Left lung (tissue), 14 donors: ENCODE measurements at places on chromosomes 6 and 20.

DNA sequence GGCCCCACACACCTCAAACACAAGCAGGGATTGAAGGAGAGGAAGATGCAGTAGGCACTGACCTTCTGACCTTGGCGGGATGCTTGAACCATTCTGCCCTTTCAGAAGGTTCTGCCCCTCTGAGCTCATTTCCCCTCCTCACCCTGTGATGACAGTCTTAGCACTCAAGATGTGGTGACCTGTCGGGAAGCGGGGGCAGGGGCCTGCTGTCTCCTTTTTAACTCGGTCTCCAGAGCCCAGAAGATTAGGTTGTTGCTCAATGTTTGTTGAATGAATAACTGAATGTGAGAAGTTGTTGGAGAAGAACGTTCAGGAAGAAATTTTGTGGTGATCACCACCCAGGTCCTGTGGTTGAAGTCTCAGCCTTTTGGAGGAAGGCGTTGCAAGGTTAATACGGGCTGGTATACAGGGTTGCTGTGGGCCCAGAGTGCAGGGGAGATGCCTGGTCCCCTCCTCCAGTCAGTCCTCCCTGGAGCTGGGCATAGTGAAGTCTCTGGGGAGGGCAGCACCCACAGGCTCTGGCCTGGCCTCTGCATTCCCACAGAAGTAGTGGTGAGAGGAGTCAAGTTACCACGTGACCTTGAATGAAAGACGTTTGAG lies 49.7 kb upstream of the FUCA2 start:
- no peak for DNase-seq

GRCh38 chr6:105401247-105402089 lies 1.4 kb downstream of the PREP start:
- no peak for DNase-seq

DNA sequence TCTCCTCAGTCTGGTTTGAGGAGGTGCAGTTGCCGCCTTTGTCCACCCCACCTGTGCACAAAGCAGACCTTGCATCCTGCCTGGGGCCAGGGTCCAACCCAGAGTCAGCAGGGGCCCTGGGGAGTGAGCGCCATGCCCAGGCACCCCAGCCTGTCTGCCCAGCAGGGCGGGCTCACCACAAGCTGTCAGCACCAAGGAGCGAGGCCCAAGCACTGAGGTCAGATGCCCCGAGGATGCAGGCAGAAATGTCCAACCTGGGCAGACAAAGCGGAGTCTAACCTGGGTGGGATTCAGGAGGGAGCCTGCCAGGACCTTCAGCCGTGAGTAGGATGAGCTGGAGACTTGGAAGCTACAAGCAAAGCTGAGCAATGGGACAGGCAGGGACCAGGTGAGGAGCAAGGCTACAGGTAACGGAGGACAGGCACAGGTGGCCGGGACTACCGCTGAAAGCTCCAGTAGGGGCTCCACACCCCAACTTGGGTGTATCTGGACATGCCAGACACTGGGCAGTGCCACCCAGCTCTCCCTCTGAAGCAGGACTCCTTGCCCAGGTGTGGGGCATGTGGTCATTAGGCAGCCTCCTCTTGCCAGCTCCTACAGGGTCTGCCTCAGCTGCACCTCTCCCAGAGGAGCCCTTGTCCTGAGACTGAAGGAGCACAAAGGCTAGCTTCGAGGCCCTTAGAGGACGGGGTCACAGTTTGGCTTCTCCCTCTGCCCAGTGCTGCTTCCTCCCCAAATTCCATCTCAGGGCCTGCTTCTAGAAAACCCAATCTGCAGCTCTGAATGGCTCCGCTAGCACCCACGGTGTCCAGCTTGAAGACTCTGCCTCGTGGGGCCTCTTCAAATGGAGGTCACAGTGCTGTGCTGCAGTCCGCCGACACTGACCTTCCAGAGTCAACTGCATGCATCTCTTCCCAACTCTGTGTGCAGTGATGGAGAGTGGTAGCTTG lies 210.6 kb upstream of the CDYL start:
- DNase-seq: no peak

- DNase-seq: no peak
Observed at GRCh38 chr6:7164536-7165001, 56.8 kb downstream of the RREB1 start.

DNA sequence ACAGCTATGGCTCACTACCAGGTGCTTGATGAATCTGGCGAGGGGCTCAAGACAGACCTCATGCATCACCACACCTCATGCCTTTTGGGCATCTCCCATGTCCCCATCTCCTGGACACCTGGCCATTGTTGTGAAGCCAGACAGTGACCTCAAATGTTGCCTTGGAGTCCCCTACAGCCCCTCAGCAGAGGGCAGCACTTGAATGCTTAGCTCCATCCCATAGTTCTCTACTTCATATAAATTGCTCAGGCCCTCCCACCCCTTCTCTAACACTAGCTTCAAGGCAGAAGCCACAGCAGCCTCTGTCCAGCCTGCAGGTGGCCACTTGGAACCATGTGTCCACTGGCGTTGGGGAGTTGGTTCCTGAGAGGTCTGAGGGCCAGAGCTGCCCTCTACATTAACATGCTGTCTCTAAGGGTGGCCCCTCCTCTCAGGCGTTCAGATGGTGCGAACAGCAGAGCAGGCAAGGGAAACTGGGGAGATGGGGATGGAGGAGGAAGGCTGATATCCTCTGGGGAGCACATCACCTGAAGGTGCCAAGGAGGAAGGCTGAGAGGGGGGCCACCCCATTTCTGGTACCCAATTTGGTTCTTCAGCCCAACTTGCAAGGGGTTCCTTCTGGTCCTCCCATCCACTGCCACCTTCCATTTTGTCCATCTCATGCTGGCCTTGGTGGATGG lies 31.3 kb downstream of the MOCS1 start:
- no peak for DNase-seq

GRCh38 chr20:20051767-20052073 lies 546 bp downstream of the CRNKL1 start:
- DNase-seq: no peak

DNA sequence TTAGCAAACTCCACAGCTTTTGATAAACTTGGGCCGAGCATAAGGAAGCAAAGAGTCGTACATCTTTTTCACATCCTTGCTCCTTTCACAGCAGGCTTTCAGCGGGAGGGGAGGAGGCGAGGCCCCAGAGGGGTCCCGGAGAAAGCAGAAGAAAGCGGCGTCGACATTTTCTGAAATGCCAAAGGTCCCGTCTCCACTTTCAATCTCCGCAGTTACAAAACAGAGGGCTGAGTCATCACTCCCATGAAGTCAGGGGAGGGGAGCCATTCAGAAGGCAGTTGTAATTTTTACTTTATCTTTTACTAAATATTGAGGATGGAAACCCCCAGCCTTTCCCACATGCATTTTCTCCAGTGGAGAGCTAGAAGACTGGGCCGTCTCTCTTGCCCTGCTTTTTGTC lies 174.2 kb upstream of the THBS2 start:
- peak; percentile 63 for DNase-seq

GRCh38 chr6:142906945-142907470 lies 38.0 kb downstream of the HIVEP2 start:
- no peak for DNase-seq

DNA sequence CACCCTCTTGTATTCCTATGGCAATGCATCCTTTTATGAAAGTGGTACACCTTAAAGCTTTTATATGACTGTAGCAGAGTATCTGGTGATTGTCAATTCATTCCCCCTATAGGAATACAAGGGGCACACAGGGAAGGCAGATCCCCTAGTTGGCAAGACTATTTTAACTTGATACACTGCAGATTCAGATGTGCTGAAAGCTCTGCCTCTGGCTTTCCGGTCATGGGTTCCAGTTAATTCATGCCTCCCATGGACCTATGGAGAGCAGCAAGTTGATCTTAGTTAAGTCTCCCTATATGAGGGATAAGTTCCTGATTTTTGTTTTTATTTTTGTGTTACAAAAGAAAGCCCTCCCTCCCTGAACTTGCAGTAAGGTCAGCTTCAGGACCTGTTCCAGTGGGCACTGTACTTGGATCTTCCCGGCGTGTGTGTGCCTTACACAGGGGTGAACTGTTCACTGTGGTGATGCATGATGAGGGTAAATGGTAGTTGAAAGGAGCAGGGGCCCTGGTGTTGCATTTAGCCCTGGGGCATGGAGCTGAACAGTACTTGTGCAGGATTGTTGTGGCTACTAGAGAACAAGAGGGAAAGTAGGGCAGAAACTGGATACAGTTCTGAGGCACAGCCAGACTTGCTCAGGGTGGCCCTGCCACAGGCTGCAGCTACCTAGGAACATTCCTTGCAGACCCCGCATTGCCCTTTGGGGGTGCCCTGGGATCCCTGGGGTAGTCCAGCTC lies 292.1 kb downstream of the ESR1 start:
- DNase-seq: no peak

DNA sequence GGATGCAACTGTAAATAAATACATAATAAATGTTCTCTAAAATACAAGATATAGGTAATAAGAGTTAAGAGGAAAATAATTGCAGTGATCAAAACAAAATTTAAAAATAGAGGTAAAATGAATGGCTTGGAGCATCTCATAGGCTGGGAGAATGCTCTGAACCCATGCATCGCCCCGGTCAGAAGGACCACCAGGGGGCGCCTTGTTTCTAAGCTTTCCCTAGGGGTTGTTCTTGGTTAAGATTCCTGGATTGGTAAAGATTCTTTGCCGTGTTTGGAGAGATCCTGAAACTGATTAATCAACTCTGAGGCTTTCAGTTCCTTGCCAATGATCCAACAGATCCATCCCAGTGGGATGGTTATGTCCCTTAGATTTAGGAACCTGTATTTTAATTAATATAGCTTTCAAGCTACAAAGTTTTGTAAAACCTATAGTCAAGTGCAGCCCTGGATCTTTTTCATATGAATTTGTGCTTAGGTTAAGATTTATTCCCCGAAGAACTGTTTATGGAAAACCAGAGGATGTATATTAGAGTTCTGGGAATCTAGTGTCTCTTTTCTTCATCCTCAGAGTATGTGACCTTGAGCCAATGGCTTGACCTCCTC lies 45.3 kb upstream of the PRELID3B start:
- DNase-seq: peak; percentile 56

DNA sequence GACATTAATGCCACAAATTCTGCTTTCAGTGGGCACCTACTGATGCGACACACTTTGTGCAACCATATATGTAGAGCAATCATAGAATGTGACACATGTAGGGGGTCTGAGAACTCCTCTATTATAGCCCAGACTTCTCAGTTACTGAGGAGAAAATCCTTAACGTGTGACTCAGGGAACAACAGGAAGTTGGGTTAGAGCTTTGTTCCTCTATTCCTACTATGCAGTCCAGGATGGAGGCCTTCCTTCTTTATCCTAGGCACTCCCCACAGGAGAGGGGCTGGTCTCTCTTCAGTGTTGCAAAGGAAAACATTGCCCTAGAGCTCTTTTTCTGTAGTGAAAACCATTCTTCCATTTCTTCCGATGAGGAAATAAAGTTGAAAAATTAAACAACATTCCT lies 39.6 kb upstream of the RCAN2 start:
- no peak for DNase-seq

GRCh38 chr6:143052282-143052681 lies 8.4 kb upstream of the AIG1 start:
- DNase-seq: no peak

GRCh38 chr20:62224113-62224855 lies 4.2 kb upstream of the HRH3 start:
- DNase-seq: peak; percentile 62

GRCh38 chr20:31515775-31516107 lies 1.5 kb downstream of the HM13 start:
- no peak for DNase-seq
